ENCODE measurements at places on chromosomes 7 and 10. TPM values are rescaled to one million over a fixed set of nuclear protein-coding genes. Genes with fewer than 3 reads are reported as not detected.

Gene RADIL
- total RNA-seq: 3.9 TPM

Gene PRXL2A
- total RNA-seq: 102 TPM

Gene NME8
- total RNA-seq: not detected

Gene BHLHA15
- not detected for total RNA-seq

Gene ENO4
- total RNA-seq: not detected

Gene SFTPA1
- 0.24 TPM for total RNA-seq

Gene CACNB2
- 45.6 TPM for total RNA-seq

Gene ALDH18A1
- 11.8 TPM for total RNA-seq

Gene CHST12
- total RNA-seq: 13.5 TPM

DNA sequence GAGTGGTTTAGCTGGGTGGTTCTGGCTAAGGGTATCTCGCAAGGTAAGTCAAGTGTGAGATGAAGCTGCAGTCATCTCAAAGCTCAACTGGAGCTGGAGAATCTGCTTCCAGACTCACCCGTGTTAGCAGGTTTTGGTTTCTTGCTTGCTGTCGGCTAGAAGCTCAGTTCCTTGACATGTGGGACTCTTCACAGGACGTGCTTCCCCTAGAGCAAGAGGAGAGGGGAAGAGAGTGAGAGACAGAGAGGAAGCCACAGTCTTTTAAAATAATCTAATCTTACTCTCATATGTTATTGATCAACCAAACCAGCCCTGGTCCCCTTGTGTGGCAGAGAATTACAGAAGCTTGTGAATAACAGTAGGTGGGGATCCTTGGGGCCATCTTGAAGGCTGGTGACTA is 199.5 kb downstream of the REEP3 start:
- no peak for DNase-seq

GRCh38 chr10:108911814-108912541 is 1011.3 kb downstream of the XPNPEP1 start:
- DNase-seq: peak; percentile 74

GRCh38 chr10:13347043-13347499 is 1.0 kb downstream of the SEPHS1 start:
- no peak for DNase-seq

DNA sequence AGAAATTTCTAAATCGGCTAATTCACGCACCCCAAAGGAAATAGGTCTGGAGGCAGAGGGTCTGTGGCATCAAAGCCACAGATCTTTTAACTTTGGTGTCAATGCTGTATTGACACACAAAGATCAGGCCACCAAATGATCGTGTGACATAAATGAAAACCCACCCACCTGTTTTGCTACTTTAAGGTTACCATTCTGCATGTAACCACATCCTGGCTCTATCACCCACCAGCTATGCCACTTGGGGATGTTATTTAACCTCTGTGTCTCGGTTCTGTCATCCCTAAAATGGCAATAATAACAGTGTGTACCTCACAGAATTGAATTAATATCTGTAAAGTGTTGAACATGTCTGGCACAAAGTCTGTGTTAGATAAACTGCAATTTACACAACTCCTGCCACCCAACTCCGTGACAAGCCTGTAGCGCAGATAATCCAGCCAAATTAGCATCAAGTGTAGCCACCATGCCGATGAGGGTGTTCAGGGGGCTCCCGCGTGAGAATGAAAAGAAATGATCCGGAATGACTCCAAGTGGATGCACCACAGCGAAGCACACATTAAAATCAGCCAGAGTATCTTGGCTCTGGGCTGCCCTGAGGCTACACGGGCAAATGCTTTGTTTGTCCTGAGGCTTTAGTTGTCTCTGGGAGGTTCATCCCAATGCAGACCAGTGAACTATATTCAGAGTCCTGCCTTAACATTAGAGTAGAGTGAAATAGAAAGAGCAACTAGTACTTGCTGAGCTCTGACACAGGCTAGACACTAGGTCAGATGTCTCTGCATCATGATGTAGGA is 158.4 kb upstream of the NEBL start:
- no peak for DNase-seq

DNA sequence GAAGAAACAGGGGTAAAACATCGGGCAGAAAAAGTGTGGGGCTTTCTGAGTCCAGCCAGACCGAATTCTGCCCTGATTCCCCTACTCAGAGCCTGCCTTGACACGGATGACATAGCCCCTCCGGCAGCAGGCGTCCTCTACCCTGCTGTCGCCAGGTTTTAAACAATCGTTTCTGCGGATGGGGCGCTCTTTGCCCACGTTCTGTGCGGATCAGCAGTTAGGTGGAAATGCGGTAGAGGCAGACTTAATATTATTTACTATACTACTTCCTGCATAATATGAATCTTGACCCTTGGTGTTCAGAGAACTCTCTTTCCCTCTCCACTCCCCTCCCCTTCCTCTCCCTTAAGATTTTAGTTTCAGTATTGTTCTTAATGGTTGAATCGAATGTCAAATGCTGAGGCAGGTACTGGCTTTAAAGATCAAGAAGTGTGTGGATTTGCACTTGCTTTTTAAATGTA is 2.4 kb downstream of the GATA3 start:
- no peak for DNase-seq

GRCh38 chr10:1171586-1171985 is 115.4 kb downstream of the WDR37 start:
- peak; percentile 37 for DNase-seq

GRCh38 chr10:83935339-83935736 is 204.0 kb upstream of the GHITM start:
- DNase-seq: no peak

DNA sequence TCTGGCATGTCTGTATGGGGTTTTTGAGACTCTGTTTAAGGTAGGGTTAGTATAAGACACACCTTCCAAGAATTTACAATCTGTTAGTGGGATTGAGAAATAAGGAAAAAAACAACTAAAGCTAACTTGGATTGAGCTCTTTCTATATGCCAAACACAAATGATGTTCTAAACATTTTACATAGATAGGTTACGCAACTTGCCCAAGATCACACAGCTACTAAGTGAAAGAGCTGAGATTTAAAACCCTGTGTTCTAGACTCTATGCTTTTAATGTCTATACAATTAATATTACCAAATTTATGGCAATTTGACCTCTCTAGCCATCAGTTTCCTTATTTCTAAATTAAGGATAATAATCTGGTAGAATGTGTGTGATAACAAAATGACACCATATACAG is 1056.2 kb downstream of the LRMDA start:
- no peak for DNase-seq

DNA sequence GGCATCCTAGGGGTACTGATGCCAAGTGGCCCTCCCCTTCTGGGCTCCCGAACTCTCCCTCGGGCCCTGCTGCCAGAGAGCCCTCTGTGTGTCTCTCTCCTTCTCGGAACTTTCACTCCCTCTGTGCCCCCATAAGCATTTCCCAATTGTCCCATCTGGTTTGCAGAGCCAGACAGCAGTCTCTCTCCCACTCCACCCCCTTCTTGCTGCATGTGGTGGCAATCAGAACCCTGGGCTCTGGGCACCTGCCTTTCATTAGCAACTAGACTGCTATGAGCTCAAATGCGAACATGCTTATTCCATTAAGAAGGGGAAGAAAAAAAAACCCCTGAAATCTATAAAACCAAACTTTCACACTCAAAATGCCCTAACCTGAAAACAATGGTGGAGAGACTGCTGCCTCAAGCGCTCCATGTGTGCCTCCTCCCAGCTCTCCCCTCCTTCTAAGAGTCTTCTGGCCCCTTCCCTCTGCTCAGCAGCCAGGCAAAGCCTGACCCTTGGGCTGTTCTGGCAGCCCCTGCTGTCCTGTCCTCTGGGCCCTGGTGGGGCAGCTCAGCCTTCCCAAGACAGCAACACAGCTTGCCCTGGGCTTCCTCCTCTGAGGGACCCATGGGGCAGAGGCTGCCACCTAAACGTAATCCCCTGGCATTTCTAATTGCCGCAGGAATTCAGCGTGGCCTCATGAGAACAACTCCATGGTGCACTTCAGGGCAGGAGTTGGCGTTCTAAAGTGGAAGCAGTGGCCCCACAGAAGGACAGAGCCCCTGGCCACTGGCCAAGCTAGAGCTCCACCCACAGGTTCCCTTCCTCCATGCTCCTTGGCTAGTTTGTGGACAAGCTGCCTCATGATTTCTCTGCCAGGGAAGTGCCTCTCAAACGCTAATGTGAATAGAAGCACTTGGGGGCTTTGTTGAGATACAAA is 415.4 kb downstream of the PLXNA4 start:
- DNase-seq: peak; percentile 78

DNA sequence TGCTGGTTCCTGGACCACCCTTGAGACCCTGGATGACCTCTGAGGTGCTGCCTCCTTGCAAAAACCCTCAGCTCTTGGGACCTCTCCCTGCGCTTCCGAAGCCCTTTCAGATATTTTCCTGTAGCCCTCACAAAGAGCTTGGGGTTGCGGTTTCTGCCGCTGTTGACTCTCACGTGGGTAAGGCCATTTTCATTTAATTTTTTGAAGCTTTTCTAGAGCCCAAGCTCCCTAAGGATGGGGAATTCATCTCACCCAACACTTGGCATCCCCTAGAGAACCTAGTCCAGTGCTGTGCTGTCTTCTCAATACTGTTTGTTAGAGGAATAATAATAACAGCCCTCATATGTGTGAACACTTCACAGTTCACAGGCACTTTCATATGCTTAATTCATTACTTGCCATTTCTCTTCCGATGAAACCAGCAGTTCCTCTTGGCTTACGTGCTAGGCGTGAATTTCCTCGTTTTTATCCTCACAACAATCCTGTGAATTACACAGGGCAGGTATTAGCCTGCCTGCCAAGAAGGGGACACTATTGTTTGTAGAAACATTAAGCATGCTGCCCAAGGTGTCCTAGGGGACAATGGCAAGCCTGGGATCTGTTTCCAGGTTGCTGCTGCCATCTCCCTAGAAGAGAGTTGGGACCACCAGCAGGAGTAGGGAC is 71.6 kb upstream of the CTBP2 start:
- no peak for DNase-seq

DNA sequence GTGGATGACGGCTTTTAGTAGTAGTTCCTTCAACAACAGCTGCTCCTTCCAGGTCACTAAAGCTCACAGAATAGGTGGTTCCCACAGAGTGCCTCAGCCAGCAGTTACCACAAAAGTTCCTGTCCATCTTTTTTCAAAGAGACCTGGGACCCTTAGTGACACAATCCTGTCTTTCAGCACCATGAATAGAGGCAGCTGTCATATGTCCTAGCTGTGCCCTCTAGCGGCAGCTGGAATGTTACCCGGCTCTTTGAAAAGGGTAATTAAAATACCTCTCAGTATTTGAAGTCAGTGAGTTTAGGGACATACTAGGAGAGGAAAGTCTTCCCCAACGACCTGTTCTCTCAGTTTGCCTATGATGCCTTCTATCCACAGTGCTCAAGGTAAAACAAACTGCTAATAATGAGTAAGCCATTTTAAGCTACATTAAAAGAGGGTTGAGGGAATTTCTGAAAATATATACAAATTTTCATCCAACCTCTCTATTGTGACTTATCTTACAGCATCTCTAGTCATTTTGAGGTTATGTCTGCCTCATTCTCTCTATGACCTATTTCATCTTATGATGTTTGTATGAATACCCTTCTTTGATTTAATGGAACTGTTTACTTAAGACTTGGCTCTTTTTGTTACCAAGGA is 290.8 kb downstream of the NXPH1 start:
- no peak for DNase-seq

DNA sequence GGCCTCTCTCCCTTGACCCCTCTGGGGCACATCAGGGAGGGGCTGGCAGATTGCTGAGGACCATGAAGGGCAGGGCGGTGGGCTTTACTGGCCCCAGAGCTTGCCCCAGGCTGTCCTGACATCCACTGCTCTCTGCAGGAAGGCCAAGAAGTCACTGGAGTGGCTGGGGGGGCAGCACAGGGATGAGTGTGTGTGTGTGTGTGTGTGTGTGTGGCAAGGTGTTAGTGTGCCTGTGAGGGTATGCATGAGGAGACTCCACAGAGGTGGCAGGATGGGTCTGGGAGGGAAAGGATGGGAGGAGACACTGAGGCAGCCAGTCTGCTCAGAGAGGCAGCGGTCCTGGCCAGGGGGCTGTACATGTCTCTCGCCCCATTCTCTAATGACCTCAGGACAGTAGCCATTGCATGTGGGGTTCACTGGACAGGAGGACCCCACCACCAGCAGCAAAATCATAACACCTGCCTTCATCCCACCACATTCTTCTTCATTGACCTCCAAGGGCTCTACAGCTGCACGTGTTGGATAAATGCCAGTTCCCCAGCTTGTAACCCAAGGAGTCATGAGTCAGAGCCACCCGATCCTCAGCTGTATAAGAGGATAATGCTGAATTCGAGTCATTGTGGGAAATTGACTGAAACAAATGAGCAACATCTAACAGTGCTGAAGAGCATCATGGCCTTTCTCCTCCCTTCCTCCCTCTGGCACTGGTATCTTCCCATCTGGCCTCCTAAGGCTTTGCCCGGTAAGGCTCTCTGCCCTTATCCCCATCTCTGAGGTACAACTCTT is 720.5 kb downstream of the GRID1 start:
- no peak for DNase-seq

- no peak for DNase-seq
Observed at GRCh38 chr7:70214071-70214470, 615.8 kb downstream of the AUTS2 start.

DNA sequence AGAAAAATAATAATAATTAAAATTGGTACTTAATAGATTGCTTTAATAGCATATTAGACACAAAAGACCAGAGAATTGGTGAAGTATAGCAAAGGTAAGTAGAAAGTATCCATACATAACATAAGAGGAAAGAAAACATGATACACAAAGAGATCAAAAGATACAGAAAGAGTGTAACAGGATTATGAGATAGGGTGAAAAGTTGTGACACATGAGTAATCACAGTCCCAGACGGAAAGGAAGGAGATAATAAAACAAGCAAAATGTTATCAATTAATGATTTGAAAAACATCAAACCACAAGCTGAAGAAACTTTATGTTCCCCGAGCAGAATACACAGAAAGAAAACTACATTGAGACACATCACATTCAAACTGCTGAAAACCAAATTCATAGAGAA is 10.5 kb downstream of the TCAF1 start:
- DNase-seq: no peak

- no peak for DNase-seq
Observed at GRCh38 chr7:68571286-68571685, 1027.0 kb upstream of the AUTS2 start.

- DNase-seq: no peak
Observed at GRCh38 chr7:95501261-95501832, 15.6 kb downstream of the ASB4 start.

GRCh38 chr7:137354961-137355360 is 11.4 kb upstream of the PTN start:
- no peak for DNase-seq

- no peak for DNase-seq
Observed at GRCh38 chr10:17675638-17676037, 31.7 kb downstream of the STAM start.

GRCh38 chr7:24422441-24423010 is 138.5 kb downstream of the NPY start:
- no peak for DNase-seq

DNA sequence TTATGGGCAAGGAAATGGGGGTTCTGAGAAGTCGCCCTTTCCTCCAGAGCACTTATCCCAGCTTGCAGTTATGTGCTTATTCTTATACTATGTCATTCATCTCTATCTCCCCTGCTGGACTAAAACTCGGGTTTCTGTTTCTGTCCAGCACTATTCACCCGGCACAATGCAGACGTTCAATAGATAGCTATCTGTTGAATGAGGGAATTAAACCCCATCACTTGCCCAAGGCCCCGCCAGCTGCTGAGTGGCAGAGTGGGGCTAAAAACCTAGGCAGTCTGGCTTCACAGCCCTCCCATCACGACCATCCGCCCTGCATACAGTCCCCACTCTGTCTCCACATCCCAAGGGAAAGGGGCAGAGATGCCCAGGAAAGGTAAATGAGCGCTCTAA is 5.4 kb downstream of the SLIT1 start:
- DNase-seq: no peak
